Activated naive CD8-positive, alpha-beta T cell treated with anti-CD3 and anti-CD28 coated beads for 36 hours (primary cell): ENCODE measurements at places on chromosomes 5 and 9. TPM values are rescaled to one million over a fixed set of nuclear protein-coding genes. Genes with fewer than 3 reads are reported as not detected.

GRCh38 chr5:173468821-173469251 lies 140.6 kb upstream of the STC2 start:
- no peak for DNase-seq

DNA sequence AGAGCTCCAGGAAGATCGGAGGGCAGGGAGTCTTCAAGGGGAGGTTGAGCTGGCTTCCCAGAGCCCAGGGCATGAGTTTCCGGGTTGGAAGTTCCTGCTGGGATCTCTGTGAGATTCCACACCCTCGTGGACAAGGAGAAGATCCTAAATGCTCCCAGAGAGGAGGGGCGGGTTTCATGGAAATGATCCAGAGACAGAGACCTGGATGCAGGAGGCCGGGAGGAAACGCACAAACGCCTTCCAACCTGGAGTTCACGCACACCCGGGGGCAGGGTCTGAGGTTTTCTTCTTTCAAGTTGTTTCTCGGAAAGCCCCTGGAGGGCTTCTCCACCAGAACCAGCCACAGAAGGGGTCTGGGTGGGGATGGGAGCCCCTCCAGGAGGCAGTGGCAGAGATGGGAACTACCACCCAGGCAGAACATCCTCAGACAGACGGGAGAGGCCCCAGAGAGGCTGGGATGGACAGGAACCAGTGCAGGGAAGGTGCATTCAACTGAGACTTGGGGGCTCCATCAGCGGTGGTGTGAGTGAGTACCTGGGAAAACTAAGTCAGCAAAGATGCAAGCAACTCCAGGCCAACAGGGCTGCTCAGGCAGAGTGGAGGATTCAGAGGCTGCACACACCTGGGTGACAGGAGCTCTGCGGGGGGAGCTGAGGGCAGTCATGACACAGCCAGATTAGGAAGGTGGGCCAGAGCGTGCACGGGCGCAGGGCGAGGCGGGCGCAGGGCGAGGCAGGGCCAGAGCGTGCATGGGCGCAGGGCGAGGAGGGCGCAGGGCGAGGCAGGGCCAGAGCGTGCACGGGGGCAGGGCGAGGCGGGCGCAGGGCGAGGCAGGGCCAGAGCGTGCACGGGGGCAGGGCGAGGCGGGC lies 52.1 kb upstream of the EXOC3 start:
- no peak for DNase-seq

DNA sequence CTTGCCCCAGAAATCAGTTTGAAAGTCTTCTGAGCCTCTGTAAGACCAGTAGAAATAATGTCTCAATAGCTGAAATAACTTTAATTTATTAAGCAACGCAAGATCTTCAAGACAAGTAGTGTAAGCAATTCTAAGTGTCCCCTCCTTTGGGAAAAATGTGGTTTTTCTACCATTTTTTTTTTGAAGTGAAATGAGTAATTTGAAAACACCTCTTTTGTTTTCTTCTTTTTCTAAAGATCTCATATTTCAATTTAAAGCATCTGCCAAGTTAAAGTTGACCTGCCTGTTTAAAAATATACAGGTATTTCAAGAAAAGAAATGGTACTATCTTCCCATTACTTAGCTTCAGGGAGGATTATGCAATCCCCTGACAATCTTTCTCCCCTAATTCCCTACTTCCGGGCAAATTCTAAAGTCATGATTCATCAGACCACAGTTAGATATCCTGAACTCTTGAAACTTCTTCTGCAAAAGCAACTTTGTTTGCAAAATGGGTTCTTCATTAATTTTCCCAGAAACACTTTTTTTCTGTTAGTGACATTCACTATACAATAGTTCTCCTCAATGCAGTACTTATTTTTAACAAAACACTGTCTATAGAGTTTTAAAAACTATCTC lies 7.8 kb upstream of the ANXA1 start:
- no peak for DNase-seq

GRCh38 chr9:94056442-94056974 lies 27.8 kb upstream of the PTPDC1 start:
- DNase-seq = no peak

DNA sequence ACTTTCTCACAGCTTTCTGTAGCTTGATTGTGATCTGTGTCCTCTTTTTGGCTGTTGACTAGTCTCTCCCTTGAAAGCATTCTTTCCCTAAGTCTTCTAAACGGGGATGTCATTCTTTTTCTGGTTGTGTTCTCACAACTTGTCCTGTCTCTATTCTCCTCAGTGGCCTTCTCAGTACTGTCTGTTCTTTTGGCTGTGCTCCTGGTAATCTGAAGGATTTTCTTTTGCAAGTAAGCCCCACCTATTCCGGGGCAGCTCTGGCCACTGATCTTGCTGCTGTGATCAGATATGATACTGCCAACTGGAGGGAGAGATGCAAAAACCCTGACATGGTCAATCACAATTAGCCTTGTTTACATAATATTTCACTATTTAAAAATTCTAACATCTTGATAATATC lies 172.2 kb downstream of the CDC42SE2 start:
- no peak for DNase-seq

DNA sequence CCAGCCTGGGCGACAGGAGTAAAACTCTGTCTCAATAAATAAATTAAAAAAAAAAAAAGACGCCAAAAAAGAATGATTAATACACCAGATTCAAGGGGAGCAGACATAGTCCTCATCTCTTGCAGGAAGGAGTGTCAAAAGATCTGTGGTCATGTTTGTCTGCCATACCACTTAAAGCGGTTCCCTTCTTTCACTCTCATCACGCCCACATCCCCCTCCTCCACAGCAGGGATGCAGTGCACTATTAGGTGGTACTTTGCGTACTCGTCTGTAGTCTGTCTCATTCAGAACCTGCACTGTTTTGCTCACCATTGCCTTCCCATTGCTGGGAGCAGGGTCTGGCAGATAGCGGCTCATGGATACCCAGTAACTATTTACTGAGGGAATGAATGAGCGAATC lies 11.2 kb downstream of the CDHR2 start:
- peak; percentile 59 for DNase-seq

DNA sequence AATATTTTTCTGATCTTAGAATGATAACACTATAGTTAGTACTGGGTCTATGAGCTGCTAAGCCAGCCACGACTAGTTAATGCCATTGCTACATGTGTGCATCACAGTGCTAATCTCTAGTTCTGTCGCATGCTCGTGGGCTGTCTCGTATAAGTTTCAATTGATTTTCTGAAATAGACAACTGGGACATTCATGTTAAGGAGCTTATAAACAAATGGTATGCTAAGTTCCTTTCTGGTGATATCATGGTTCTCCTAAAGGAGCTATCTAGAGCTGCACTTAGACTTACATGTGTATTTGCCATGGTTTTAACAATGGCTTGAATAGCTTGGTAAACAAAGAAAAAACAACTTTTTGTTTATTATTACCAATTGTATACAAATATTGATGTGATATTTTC lies 46.2 kb downstream of the F2RL2 start:
- DNase-seq = no peak

GRCh38 chr5:41722359-41722950 lies 147.8 kb downstream of the OXCT1 start:
- no peak for DNase-seq

PCDHGA8 gene
- total RNA-seq = not detected

PCDHA9 gene
- total RNA-seq = not detected

AGTPBP1 gene
- 31.9 TPM for total RNA-seq

LCN2 gene
- total RNA-seq = not detected

STK32A gene
- not detected for total RNA-seq
